Stimulated activated CD4-positive, alpha-beta T cell treated with anti-CD3 and anti-CD28 coated beads, Interleukin-4, amount 100 ng/mL, for 48 hours (primary cell): ENCODE measurements at places on chromosomes 5 and 9.

DNA sequence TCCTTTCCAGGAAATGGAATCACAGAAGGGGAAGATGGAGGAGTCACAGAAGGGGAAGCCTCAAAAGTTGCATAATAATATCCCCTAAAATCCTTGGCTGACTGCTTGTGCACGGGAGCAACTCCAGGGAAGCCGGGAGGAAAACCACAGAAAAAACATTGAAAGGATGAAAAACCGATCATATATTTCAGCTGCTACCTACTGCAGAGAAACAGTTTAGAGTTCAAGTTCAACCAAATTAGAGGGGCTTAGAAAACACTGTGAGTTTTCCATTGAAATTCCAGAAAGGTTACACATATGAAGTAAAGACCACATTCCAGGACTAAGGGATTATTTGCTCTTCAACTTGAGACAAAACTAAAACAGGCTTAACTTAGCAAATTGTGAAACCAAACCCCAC is 37.6 kb upstream of the MTAP start:
- DNase-seq, result no peak

DNA sequence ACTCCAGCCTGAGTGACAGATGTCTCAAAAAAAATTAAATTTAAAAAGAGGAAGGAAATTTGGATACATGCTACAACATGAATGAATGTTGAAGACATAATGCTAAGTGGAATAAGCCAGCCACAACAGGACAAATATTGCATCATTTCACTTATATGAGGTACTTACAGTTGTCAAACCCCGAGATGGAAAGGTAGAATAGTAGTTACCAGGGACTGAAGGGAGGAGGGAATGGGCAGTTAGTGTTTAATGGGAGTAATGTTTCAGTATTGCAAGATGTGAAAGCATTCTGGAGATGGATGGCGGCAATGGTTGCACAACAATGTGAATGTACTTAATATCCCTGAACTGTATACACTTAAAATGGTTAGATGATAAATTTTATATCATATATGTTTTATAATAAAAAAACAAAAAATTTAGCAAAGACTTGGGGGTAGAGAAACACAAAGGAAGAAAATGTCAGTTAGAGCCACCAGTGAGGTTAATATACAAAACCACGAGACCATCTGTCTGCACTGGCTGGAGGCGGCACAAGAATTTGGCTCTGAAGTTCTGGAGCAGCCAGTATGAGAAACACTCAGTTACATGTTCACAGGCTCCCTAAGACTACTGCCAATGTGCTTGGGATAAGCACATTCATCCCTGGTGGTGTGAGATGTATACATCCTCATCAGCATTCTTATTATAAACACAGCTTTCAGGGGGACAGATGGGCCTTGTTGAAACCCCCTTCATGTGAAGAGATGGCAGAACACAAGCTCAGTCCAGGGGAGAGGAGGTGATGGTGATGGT is 37.0 kb upstream of the RPS23 start:
- no peak for DNase-seq

- DNase-seq, result no peak
These were observed 22.2 kb downstream of the RCL1 start for GRCh38 chr9:4814913-4815312.

DNA sequence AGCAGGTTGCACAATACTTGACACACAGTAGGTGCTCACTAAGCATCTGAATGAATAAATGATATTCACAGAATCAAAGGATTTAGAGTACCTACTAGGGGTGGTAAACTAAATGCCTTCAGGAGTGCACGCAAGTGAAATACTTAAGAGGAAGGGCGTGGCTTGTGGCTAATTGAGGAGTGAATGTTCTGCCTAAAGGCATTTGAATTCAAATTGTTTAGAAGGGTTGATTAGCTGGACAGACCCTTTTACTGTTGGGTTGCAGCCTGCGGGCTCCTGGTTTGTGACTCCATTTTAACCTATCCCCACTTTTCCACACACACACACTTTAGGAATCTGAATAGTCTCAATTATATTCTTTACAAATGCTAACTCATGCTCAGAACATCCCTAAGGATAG is 63.1 kb downstream of the PPP2R2B start:
- DNase-seq, result no peak

- no peak for DNase-seq
These were observed 39.0 kb upstream of the ZFYVE16 start for GRCh38 chr5:80368661-80369480.

GRCh38 chr5:158999339-158999738 is 100.4 kb downstream of the EBF1 start:
- no peak for DNase-seq

- DNase-seq, result no peak
These were observed 224.0 kb upstream of the IRX4 start for GRCh38 chr5:2106721-2107120.

GRCh38 chr9:100601216-100601615 is 23.3 kb downstream of the CAVIN4 start:
- peak; percentile 23 for DNase-seq

GRCh38 chr9:4106760-4107143 is 193.1 kb downstream of the GLIS3 start:
- DNase-seq, result no peak

DNA sequence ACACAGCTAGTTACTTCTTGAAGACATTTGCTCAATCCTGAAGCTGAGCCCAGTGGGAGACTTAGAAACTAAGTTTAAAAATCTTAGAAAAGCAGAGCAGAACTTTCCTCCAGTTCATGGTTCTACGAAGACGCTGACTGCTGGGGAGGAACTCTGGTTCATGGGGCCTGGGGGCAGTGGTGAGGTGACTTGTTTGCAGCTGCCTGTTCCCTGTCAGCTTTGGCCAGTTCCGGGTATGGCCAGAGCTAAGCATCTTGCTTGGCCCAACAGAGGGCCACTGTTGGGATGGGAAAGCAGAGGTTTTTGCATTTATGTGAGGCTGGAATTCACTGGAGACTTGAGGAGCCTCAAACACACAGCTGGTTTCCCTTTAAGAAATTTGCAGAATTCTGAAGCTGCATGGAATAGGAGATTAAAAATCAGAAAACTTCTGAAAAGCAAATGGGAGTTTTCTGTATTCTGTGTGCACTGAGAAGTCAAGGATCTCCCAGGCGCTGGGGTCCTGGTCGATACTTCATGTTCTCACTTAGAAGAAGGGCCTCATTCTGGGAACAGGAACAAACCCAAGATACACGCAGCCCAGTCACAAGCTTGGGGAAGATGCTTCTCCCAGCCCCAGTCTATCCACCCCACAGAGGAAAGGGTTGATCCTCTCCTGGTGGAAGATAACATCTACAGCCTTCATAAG is 10.6 kb upstream of the HMHB1 start:
- no peak for DNase-seq
